Activated naive CD8-positive, alpha-beta T cell treated with anti-CD3 and anti-CD28 coated beads, Interleukin-2, amount 50 U/mL, for 16 hours (primary cell): ENCODE measurements at places on chromosomes 12 and 14.

- no peak for DNase-seq
These were observed 83.3 kb upstream of the SLC38A4 start for GRCh38 chr12:46908936-46909635.

GRCh38 chr12:109779382-109779781 lies 53.8 kb downstream of the TRPV4 start:
- no peak for DNase-seq

DNA sequence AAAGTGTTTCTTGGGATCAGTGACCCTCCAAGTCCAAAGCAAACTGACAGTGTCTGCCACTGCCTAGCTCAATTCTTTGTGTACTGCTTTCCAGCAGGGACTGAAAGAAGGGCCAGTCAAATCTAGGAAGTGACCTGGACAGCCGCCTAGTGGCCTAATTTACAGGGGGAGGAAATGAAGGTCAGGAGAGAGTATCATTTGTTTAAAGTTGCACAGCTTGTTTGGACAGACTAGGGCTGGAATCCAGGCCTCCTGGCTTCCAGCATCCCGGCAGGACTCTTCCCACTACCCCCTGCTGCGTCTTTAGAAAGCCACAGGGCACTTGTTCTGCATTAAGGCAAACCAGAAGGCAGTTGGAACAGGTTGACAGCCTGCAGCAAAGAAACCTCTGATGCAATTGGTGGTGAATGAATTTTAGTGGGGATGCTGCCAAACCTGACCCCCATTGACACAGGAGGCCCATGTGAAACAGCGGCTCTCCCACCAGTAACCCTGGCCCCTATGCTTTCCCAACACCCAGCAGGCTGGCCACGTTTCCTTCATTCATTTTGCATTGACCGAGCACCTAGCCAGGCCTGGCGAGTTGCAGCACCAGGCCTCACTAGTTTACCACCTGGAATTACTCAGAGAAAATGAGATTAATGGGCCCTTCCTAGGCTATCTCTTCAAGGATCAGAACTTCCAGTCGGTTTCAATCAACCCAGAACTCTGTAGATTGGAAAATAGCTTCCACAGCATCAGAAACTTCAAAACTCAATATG lies 28.2 kb downstream of the GALNT16 start:
- no peak for DNase-seq

- DNase-seq = no peak
These were observed 113.6 kb downstream of the GALC start for GRCh38 chr14:87879389-87879788.

- DNase-seq = no peak
These were observed 2.3 kb downstream of the ETV6 start for GRCh38 chr12:11651785-11652184.

DNA sequence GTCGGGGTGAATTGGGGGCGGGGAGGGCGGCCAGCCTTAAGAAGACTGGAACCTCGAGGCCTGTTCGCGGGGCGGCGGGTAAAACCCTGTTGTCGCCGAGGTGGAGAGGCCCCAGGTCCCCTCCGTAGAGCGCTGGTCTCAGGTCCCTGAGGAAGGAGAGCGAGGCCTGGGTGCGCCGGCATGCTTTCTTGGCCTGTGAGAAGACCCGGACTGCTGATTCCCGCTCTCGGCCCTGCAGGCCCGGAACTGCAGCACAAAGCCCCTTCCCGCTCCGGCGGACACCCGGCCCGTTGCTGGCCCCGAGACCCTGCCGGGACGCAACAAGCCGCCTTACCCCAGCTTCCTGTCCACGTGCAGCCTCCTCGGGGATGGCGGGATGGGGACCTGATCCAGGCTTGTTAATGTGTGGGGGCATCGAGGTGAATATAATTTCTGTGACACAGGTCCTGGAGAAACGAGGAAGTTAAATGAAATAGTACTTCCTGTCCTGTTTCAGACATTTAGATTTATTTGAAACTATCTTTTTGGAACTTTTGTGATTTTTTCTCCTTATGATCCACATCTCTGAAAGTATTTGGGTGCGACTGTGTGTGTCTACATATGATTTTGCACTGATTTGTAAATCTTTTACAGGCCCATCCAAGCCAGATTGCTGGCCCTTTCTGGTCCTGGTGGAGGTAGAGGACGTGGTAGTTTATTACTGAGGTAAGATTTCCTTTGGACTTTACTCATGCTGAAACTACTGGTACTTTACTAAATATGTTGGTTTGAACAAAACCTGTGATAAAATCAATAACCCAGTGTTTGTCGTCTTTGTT lies 600 bp downstream of the PNN start:
- peak; percentile 5 for DNase-seq

GRCh38 chr12:130916241-130916911 lies 37.3 kb upstream of the ADGRD1 start:
- no peak for DNase-seq

DNA sequence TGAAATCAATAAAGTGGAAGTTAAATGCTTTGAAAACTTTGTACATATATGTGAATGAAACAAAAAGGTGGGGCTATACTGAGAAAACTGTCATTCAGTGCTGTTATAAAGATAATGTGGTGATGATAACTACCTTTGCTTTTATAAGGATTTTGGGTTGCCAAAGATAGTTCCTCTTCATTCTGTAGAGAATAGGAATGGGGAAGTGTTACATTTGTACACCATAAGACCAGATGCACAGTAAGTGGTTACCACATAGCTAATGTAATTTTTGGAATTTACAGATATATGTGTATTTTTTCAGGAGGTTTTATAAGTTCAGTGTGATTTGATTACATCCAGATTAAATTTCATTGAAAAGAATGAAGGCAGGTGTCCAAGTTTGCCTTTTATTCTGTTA lies 18.1 kb downstream of the RAB21 start:
- DNase-seq = no peak

DNA sequence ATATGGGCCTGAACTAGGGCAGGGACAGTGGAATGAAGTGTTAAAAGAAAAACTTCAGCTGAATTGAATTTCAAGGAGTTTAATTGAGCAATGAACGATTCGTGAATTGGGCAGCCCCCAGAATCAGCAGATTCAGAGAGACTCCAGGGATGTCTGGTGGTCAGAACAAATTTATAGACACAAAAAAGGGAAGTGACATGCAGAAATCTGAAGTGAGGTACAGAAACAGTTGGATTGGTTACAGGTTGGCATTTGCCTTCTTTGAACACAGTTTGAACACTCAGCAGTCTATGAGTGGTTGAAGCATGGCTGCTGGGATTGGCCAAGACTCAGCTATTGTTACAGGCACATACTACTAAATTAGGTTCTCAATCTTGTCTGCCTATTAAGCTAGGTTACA lies 9.7 kb upstream of the TBPL2 start:
- DNase-seq = no peak

GRCh38 chr12:57173089-57173488 lies 25.7 kb upstream of the LRP1-AS start:
- no peak for DNase-seq

DNA sequence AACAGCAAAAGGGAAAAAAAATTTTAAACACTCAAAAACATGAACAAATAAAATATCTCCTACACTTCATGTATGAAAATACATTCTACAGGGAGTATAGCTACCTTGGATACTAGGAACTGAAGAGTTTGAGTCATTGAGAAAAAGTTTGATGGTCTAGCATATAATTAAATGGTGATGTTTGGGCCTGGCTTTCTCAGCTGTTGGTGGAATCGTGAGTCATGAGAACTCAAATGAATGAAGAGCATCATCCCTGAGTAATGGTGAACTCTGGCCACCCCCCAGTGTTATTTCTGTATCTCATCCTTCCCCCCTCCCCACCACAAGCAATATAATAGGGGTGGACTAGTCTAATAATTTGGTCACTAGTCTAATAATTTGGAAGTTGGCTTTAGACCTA lies 6.7 kb upstream of the SLC6A15 start:
- DNase-seq = no peak

GRCh38 chr12:94157981-94158411 lies 9.6 kb downstream of the PLXNC1 start:
- DNase-seq = no peak

DNA sequence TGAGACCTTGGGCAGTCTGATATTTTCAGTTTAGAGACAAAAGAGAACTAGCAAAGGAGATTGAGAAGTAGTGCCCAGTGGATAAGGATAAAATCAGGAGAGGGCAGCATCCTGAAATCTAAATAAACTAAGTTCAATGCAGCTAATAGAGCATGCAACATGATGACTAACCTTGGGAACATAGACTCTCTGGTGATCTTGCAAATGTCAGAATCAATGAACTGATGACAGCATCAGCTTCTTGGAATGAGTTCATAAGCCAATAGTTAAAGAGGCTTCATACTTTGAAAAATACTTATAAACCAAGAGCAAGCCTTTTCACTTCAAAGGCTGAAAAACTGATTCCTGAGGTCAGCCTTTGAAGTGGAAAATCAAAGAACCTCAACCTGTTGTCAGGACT lies 8.2 kb downstream of the TAS2R19 start:
- no peak for DNase-seq

DNA sequence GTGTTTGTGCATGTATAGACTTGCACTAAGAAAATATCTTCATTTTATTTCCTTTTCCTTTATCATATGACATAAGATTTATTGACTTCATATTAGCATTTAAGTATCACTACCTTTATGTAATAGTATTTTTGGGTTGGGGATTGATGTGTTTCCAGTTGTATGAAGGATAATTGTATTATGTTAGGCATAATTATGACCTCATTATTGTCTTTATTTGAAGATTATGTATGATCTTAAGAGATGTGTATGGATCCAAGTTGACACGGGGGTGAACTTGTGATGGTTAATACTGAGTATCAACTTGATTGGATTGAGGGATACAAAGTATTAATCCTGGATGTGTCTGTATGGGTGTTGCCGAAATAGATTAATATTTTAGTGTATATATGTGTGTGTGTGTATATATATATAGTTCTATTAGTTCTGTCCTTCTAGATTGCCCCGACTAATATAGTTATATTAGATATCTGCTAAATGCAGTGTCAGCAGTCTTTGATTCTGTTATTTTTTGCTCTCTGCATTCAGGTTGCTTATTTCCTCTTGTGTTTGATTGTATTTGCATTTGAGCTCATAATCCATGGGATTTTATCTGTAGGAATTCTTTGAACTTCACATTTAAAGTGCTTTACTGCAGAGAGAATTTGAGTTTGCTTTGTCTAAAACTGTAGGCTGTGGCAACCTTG lies 211.0 kb downstream of the TMEM117 start:
- DNase-seq = no peak

- no peak for DNase-seq
These were observed 13.7 kb downstream of the NID2 start for GRCh38 chr14:52055167-52055566.

GRCh38 chr14:80231702-80232101 lies 20.4 kb upstream of the DIO2 start:
- DNase-seq = no peak

DNA sequence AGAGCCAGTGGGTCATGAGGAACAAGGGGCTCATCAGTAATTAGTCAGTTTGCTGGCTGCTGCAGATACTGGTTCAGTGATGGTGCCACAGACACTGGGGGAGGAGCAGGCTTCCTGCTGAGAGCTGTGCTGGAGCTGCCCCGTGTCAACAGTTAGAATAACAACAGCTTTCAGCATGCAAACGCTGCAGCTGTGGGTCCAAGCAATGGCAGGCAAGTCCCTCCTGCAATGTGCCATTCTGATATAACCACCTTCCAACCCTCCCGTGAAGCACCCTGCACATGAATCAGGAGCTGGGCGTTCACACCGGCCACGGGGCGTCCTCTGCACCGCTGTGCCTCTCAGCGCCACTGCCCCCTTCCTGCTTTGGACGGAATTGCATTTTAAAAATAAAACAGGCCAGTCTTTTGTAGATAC lies 258.4 kb upstream of the SFSWAP start:
- no peak for DNase-seq

GRCh38 chr12:126157575-126157966 lies 1092.3 kb downstream of the AACS start:
- no peak for DNase-seq

- no peak for DNase-seq
These were observed 496 bp upstream of the ISCU start for GRCh38 chr12:108561852-108562347.

- DNase-seq = no peak
These were observed 9.1 kb downstream of the MEG3 start for GRCh38 chr14:100834794-100835547.

DNA sequence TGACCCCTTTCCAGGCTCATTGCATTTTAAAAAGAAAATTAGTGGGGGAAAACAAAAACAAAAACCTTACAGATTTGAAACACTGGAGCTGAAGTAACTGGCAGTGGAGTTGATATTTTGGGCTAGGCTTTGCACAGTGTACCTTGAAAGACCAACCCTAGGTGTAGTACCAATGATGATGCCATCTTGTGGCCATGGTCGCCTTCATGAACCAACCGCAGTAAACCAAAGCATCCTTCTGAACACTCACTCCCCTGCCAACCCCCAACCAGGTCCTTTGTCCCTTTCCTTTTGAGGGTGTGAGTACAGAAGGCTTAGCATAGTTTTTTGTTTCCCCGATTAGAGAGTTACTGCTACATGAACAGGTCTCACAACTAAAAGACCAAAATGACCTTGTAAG lies 5.9 kb downstream of the TOMM20L start:
- DNase-seq = no peak

DNA sequence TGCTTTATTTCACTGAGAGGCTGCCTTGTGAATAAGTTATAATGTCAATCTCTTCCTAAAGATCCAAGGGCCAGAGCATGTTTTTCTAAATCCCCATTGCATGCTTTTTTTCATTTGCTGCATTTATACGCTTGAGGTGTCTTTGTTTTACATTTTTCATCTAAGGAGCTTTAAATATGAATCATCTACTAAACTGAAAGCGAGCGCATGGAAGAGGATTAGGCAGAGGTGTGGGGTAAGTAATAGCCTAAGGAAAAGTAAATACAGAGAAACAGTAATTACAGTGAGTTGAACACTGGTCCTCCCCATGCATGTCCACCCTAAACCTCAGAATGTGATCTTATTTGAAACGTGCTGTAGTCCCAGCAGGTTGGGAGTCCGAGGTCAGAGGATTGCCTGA lies 76.4 kb upstream of the METAP2 start:
- no peak for DNase-seq

DNA sequence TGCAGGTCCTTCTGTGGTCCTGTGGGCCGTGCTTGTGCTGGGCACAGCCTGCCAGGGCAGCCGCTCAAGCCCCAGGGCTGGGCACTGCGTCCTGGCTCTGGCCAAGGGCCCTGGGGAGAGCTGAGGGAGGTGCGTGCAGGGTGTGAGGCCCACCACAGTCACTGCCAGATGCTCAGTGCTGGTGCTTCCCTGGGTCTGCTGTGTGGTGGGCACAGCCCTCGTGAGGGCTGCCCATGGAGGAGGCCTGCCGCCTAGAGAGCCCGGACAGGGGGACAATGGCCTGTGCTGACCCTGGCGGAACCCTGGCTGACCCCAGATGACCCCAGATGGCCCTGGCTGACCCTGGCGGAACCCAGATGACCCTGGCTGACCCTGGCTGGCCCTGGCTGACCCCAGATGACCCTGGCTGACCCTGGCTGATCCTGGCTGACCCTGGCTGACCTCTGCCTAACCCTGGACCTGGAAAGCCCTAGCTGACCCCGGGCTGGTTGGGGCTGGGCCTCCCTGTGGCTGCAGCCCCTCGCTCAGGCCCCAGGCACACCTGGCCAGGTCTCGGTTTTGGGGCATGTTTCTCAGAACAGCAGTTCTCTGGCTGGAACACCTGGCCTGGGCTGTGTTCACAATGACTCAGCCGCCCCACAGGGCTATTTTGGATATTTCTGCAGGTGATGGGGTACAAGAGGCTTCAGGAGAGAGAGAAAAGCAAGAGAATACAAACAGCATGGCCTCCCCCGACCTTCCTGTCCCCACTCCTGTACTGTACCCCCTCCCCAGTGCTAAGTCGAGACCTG lies 55.4 kb downstream of the TMEM121 start:
- no peak for DNase-seq
